ENCODE measurements at places on chromosomes 3 and 15.
A peak's percentile ranks its signal among the peaks of the same experiment; 100 is the strongest.

DNA sequence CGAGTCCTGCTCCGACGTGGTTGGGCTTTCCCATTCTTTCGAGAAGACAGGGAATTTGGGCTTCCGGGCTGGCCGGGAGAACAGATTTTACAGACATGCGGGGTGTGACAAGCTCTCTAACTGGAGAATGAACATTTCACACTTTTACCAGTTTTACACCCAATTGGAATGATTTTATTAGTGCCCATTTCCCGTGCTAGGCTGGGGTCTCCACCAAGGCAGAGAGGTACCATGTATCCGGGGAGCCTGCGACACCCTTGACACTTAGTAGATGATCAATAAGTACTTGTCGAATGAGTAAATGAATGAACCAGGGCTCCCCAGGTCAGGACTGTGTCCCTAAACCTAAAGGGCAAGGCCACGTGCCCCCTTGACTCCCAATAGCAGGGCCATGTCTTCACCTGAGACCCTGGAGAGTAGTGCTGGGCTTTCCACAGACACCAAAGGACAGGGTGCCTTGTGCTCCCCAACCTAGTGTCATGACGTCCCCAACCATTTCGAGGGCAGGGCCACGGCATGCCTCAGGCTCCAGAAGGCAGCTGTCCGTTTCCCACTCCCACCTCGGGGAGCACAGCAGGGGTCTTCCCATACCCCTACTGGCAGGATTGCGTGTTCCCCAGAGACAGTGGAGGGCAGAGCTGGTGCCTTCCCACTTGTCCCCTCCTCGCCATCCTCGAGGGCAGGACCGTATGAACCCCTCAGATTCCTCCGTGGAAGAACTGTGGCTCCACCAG, 679 bp upstream of the MYD88 start:
- peak; percentile 54 for DNase-seq

DNA sequence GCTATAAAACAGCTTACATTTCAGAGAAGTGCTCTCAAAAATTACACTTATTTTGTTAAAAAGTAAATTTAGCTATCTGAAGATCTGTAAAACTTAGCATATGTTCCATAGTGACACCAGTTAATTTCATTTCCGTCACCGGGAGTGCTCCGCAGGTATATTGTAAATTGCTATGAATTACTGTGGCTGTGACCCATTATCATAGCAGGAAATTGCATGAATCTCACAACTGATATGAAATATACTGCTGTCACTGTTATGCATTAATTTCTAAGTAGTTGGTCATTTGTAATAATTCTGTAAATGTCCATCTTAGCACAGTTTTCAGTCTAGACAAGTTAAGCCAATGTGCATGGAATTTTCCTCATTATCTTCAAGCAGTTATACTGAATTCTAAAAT, 91.2 kb downstream of the EPHA3 start:
- no peak for DNase-seq

GRCh38 chr15:82792068-82792467, 13.8 kb downstream of the FSD2 start:
- DNase-seq = no peak

DNA sequence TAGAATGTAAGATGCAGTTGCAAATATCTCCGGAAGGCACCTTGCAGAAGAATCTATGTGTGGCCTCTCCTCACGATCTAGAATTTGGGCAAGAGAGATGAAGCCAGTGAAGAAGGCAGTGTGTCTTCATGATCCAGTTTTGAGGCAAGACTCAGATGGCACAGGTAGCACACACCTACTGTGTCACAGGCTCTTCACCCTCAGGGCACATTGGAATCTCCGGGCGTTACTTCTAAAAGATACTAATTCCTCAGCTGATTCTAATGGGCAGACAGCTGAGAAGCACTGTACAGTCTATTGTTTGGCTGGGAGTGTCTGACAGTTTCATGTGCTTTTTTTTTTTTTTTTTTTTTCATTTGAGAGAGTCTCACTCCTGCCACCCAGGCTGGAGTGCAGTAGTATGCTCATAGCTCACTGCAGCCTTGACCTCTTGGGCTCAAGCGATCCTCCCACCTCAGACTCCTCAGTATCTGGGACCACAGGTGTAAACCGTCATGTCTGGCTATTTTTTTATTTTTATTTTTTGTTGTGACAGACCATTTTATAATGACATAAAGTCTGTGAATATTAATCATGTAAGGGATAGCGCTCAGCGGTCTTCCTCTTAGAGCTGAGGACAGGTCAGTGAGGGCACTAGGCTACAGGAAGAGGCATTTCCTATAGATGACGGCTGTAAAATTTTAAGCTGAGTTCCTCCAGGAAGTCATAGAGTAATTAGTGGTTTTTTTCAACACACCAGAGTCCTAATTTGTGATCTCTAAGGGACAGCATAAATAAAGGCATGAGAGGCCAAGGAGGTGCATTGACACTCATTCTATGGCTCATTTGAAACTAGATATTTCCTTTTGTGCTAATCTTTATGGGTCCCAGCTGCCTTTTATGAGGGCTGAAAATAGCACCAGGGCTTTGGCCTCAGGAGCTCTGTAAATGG, 4.0 kb downstream of the C3orf52 start:
- no peak for DNase-seq

DNA sequence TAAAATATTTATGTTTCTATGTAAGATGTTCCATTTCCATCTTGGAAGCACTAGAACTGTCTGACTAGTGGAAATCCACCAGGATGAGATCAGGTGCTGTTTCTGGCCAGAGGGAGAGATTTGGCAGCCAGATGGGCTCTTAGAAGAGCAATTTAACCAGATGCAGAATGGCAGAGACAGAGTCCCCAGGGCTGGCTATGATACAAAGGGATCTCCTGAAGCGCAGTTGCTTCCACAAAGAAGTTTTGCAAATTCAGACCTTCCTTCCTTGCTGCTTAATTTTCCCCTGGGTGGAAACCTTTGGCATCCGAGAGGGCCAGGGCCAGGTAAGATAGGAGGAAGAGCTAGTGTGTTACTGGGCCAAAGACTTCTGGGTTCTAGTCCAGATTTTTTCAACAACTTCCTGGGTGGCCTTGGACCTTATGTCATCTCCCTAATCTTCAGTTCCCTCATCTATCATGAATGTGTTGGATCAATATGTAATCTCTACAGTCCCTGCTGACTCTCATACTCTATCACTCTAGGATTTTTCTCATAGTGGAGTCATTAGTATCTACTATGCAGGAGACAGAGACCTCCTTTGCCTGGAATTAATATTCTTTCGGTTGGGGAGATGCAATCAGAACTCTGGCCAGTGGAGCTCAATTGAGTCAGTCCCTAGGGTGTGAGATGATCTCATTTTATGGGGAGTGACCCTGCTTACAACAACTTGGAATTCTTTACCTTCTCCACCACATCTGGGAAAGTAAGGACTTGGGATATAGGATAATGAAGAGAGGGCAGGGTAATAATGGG, 41.1 kb upstream of the NDUFB4 start:
- no peak for DNase-seq

DNA sequence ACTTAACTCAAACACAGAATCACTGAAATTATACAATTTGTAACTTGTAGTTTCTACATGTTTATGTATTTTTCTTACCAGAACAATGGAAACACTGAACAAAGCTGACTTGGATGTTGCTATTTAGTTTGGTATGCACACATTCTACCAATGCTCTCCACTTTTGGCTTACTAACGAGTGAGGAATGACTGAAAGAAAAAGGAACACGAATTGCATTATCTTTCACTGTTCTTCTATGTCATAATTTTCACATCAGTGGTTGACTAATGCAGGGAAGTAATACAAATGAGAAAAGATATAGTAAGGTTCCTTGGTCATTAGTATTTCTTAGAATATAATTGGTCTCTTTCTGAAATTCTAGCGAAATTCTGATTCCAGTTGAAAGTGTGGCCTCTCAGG, 9.8 kb upstream of the CNTN3 start:
- DNase-seq = no peak

- DNase-seq = no peak
Measured at GRCh38 chr3:190619761-190620160, 105.9 kb downstream of the IL1RAP start.

GRCh38 chr3:179788996-179789395, 136.2 kb downstream of the USP13 start:
- no peak for DNase-seq

DNA sequence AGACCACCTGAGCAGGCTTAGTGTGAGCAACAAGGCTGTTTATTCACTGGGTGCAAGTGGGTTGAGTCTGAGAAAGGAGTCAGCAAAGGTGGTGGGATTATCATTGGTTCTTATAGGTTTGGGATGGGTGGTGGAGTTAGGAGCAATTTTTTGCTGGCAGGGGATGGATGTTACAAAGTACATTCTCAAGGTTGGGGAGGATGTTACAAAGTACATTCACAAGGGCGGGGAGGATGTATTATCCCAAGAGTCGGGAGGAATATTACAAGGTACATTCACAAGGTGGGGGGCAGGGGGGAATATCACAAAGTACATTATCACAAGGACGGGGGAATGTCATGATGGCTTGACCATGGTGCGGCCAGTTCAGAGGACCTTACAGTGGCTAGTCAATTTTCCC, 32.9 kb upstream of the OSBPL11 start:
- DNase-seq = no peak

GRCh38 chr3:28799084-28799483, 450.5 kb upstream of the AZI2 start:
- no peak for DNase-seq

DNA sequence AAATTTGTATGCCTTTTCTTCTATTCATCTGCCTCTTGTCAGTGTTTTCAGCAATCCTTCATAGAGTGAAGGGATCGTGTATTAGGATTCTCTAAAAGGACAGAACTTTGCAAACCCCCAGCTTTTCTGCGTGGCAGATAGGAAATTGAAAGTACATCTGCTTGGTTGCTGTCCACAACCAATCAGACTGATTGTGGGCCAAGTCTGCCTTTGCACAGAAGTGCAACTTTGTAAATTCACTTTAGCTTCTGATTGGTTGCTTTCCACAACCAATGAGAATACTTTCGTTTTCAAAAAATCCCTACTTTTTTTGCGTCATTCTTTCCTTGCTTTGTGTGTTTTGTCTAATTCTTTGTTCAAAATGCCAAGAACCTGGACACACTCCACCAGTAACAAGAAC, 847.4 kb downstream of the FHIT start:
- DNase-seq = no peak

DNA sequence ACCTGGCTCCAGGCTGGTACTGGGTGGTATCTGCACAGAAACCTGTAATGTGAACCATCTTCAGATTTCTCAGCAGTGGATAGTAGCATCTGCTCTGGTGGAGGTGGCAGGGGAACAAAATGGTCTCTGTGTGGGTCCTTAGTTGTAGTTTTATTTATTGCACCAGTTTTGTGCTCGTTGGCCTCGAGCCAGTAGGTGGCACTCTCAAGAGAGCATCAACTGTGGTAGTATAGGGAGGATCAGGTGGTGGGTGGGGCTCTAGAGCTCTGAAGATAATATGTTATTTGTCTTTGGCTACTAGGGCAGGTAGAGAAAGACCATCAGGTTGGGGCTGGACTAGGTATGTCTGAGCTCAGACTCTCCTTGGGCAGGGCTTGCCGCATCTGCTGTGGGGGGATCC, 254.0 kb upstream of the GPR149 start:
- no peak for DNase-seq

DNA sequence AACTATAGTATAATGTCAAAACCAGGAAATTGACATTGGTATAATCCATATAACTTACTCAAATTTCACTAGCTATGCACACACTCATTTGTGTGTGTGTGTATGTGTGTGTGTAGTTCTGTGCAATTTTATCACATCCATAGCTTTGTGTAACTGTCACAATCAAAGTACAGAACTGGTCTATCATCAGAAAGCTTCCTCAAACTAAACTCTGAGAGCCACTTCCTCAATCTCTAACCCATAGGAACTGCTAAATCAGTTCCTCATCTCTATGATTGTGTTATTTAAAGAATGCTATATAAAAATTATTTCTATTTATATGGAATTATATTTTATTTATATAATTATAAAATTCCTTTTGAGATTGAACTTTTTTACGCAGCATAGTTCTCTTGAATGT, 18.1 kb downstream of the LNP1 start:
- DNase-seq = no peak

GRCh38 chr15:55638764-55639163, 50.6 kb upstream of the PYGO1 start:
- no peak for DNase-seq

GRCh38 chr3:146226881-146227280, 24.0 kb downstream of the PLSCR4 start:
- no peak for DNase-seq

GRCh38 chr15:48059791-48060190, 61.0 kb upstream of the SLC24A5 start:
- DNase-seq = no peak

DNA sequence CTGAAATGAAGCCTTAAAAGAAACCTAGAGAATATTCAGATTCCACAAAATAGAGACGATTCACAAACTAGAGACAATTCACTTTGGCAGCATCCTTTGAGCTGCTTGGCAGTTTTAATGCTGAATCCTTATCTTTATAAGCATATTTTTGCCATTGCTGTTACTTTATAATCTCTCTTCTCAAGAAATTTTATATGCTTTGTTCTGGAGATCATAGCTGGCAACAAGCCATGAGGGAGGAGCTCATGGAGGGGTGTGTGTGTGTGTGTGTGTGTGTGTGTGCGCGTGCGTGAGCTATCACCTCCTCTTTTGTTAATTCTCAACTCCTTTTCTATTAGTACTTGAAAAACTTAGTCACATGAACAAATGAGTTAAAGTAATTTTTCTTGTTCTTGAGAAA, 495.0 kb upstream of the RGMA start:
- DNase-seq = no peak

DNA sequence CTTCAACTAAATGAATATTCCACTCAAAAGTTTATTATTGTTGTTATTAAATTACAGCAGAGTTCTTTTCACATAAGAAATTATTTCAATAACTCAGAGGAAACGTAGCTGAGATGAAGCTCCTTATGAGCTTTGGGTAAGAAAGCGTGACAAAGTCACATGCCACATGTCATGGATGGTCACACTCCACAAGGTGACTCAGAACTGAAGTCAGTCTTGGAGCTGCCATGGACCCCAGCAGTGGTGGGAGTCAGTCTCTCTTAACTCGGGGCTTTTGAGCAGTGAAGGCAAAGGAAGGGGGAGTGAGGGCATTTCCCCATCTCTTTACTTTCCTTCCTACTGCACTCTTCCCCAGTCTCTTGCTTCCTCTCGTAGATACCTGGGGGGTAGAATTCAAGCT, 87.5 kb upstream of the FAM3D start:
- no peak for DNase-seq

DNA sequence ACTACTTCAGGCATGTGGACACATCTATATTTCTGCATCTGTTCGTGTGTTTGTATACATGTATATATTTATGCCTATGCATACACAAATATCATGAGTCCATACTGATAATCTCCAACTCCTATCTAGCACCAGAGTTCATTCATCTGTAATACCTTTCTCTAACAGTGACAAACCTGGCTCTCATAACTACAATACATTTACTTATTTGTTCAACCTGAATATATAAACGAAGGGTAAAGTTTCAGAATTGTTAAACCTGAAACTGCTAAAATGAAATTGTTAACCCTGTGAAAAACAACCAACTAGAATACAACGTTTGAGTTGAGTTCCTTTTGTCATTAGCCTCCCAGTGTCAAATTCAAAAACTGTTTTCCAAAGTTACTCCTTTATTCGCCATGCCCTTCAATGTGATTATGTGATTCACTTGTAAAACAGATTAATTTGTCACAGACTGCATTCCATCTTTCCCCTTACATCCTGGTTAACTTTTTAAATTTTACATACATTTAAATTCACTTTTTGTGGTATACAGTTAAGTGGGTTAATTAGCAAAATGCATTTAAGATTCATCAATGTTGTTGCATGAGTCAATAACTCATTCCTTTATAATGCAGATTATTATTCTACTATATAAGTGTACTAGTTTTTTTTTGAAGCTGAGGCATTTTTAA, 58.5 kb downstream of the PIK3R4 start:
- no peak for DNase-seq

All from stimulated activated CD8-positive, alpha-beta memory T cell treated with anti-CD3 and anti-CD28 coated beads, Interleukin-4, amount 100 ng/mL, for 48 hours (primary cell).